IMR-90 (cell line): ENCODE measurements at places on chromosomes 16 and 17.

- no peak for DNase-seq
Observed at GRCh38 chr17:74736513-74737298, at the start of gene RAB37. RAB37 (plus strand) TSS chr17:74737256; CDS start chr17:74737273, 17 bp downstream.

- no peak for DNase-seq
Observed at GRCh38 chr17:32484041-32484461, 2.7 kb upstream of the CDK5R1 start.

GRCh38 chr17:5629128-5629527 lies 44.8 kb upstream of the NLRP1 start:
- DNase-seq, result no peak

- DNase-seq, result no peak
Observed at GRCh38 chr17:1746975-1747543, 4.4 kb downstream of the SERPINF2 start.

DNA sequence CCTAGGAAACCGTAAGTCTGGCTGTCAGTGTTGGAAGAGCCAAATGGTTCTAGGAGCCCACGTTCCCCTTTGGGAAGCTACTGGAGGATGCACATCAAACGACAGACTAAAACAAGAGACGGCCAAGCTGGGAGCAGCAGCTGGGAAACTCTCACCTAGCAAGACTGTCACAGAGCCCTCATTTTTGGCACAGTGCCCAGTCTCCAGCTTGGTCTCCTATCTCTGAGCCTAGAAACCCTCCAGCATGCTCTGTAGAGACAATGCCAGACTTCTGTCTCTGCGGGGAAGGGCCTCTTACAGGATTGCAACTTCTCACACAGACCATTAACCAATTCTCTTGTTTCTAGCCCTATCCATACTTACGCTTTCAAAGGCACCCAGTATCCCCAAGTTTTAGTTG lies 23.5 kb downstream of the GTF3C1 start:
- DNase-seq, result no peak

GRCh38 chr17:1275962-1276736 lies 3.3 kb upstream of the TRARG1 start:
- DNase-seq, result peak; percentile 27
